ENCODE measurements at places on chromosomes 2 and 18.

GRCh38 chr2:182481676-182482075, 54.8 kb upstream of the PDE1A start:
- DNase-seq, result no peak

GRCh38 chr2:220783671-220784070, 788.4 kb downstream of the EPHA4 start:
- DNase-seq, result no peak

DNA sequence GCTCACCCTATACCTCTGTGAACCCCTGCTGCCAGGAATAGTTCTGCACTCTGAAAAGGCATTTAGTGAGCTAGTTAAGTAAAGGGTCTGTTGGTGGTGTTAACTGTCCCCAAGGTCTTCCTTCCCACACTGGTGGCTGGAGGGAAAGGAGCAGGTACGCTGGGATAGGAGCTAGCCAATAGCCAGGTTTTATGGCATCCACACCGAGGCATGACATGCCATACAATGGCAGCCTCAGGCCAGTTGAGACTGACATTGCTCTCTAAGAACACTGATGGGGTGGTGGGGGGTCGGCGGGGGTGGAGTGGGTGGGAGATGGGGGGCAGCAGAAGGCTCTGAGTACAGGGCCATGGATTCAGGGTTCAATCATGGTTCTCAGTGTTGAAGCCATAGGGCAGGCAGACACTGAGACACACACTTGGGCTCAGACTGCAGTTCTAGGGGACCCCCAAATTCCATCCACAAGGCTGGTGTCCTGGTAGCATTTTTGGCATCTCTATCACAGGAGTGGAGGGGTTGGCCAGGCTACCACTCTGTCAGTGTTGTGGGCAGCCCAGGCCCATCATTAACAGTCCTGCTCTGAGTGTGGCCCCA, 136.0 kb downstream of the CTIF start:
- no peak for DNase-seq

DNA sequence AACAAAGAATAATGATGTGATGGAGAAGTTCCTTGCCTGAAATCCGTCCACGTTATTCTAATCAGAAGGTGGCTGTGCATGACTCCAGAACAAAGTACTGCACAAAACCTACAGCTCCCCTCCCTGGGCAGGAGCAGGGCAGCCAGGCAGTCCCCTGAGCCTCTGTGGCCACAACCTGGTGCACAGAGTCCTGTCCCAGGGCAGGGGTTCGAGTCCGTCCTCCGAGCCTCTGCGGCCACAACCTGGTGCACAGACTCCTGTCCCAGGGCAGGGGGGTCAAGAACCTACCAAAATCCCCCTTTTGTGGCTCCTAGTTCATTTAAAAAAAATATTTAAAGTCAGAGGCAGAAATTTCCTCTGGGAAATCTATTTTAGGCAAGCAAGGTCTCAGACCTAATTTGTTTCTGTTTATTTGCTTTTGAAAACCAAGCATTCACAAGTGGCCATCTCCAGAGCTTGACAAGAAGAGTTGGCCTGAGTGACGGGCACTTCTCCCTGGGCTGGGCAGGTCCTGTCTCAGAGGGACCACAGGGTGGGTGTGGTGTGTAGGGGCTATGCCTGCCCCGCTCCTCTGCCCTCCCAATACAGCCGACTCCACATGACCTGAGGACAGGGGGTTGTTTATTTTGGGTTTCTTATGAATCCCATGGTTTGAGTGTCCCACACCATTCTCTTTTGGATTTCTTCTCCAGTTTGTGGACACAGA, 255.9 kb upstream of the PXDN start:
- no peak for DNase-seq

- DNase-seq, result no peak
Measured at GRCh38 chr2:176391148-176391419, 121.8 kb downstream of the MTX2 start.

All from GM13976 (cell line).